Suppressor macrophage (primary cell): ENCODE measurements at places on chromosomes 16 and 17.

DNA sequence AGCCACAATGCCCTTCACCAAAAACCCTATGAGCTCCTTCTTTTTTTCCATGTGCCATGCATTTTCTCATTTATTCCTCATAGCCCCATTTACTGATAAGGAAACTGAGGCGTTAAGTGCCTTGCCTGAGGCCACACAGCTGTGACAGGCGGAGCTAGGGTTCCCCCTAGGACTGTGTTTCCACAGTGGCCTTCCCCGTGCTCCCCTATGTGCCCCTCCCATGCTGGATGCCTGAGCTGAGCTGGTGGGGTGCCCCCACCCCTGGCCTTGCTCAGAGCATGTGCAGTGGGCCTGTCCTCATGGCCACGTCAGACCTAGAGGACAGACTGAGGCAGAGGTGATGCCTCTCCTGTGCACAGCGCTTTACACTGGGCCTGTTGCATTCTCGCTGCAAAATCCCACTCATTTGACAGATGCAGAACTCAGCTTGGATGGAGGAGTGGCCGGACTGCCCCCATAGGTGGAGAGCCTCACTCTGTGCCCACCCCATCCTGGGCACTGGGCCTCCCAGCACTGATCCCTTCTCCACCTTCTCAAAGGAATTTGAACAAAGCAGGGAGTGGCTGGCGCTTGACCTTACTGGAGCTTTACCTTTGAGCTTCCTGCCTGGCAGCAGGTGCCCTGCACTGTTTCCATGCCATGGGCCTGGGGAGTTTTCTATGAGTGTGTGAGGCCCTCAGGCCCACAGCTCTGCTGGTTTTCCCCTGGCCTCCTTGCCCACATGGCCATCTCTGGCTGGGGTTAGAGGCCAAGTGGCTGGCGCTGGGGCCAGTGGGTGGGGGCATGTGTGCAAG, 2.6 kb downstream of the MAP2K3 start:
- DNase-seq: peak; percentile 41

DNA sequence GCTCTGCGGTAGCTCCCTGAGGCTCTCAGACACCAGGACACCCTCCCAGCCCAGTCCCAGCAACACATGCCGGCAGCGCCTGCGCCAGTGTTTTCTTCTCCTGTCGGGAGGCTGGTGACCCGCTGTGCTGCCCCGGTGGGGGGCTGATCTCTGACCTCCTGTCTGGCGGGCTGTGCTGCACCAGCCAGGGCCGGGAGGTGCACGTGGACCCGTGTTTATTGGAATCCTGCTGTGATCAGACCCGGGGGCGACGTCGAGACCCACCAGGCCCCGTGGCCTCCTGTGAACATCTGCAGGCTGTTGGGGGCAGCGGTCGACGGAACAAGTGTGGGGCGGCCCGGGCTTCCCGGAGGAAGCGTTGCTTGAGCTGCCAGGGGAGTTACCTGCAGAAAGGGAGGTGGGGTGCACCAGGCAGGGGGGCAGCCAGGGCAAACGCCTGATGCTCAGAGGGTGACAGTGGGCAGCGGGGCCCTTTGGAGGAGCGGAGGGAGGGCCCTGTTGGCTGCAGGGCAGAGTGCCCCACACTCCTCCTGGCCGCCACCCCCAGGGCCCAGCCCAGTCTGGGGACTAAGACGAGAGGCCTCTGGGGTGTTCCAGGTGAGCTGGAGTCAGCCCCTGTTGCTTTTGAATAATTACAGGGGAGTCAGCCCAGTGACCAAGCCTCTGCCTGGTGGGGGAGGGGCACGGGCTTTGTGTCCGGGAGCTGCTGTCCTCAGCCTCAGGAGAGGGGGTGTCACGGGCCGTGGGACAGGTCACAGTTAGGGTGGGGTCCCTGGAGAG, 2.3 kb upstream of the SSTR5 start:
- no peak for DNase-seq

DNA sequence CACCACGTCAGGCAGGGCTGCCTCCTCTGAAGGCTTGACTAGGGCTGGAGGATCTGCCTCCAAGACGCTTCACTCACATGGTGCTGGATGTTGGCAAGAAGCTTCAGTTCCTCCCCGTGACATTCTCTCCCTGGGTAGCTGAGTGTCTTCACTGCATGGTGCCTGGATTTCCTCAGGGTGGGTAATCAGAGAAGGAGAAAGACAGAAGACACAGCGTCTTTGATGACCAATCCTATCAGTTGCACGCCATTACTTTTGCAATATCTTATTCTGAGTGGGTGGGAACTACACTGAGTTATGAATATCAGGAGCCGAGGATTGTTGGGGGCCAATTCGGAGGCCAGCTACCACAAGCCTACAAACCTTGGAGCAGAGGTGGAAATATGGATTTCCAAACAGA, 139.7 kb downstream of the SHISA6 start:
- no peak for DNase-seq

- no peak for DNase-seq
Observed at GRCh38 chr16:51939378-51939871, 607.5 kb downstream of the TOX3 start.

DNA sequence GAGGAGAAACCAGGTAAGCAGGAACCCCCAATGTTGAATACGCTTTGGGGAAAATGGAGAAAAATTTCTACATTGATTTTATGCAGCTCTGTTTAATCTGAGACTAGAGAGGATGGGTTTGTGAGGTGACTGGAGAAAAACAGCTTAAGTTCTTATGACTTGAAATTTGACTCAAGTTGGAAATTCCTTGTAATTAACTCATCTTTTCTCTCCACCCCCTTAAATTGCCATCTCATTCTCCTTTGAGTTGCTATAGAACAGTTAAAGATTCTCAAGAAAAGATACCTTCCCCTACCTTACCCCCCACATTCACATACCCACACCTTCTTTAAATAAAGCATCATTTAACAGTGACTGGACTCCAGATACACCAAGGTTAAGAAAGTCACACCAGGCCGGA, 24.2 kb downstream of the ZNRF1 start:
- no peak for DNase-seq

- no peak for DNase-seq
Observed at GRCh38 chr16:65218348-65218747, 96.5 kb upstream of the CDH11 start.
